Activated CD8-positive, alpha-beta memory T cell treated with anti-CD3 and anti-CD28 coated beads for 1 hour (primary cell): ENCODE measurements at places on chromosomes 2 and 18.

DNA sequence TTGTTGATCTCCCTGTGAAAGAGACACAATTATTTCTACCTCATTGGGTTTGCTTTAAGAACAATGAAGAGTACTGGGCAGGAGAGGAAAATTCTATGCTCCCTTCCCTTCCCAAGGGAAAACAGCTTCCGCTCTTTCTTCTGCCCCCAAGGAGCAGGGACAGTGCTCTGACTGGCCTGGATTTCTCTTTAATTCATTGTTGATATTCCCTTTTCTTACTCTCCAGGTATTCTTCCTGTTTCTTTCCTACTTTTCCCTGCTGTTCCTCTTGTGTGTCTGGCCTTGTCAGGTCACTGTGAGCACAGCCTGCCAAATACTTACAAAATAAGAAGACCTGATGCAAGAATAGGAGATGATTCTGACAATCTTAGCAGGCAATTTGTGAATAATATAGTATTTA, 49.6 kb upstream of the SPAG16 start:
- no peak for DNase-seq

DNA sequence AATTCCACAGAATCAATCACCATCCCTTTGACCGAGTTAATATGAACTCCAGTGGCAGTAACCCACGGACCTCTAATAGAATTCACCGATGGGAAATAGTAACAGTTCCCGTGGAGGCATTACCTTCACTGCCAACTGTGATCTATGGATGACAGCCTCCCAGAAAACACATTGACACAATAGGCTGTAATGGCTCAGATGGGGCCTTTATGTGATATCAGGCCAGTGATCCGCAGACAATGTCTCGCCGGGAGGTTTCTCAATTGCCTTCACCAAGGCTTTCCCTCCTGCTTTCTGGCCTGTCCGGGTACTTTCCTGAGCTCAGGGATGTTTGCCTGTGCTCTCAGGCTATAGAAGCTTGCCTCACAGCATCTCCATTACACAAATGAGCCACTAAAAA, 34.4 kb upstream of the KLF7 start:
- no peak for DNase-seq

- no peak for DNase-seq
Observed at GRCh38 chr2:207412787-207413310, 116.9 kb upstream of the CREB1 start.

GRCh38 chr2:218396688-218397462, 2.8 kb upstream of the CTDSP1 start:
- peak; percentile 56 for DNase-seq

GRCh38 chr2:71935262-71935848, 212.3 kb downstream of the CYP26B1 start:
- DNase-seq, result no peak
